Astrocyte of the hippocampus (primary cell): ENCODE measurements at places on chromosomes 7 and 10.
A peak's percentile ranks its signal among the peaks of the same experiment; 100 is the strongest.

DNA sequence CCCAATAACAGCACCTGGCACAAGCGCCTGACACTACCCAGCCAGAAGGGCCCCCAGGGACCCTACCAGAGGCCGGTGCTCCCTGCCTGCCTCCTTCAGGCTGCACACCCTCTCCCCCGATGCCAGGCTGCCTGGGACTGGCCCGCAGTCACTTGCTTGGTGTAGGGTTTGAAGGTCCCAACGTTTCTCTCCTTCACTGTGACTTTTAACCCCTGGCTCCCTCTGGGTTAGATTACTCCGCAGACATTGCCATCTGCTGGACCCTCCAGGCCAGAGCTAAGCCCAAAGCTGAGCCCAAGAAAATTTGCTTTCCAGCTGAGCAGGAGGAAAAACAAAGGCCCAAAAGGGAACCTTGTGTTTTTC, 6.9 kb downstream of the CDHR1 start:
- DNase-seq = no peak

GRCh38 chr10:109769966-109770365, 153.3 kb downstream of the XPNPEP1 start:
- no peak for DNase-seq

DNA sequence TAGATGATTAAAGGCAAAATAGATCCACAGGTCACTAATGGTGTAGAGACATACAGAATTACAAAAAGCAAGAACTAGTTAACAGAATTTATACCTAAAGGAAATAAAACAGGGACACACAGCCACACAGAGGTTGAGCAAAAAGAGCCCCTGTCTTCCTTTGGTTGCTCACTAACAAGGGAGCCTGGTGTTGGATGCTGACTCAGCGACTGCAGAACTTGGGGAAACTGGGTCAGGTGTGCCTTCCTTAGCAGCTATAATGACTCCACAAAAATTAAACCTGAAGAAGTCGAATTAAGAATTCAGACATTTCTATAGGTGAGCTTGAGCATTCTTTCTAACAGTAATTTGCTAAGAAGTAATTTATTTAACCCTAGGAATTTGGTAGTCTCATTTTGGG, 15.0 kb downstream of the POM121L12 start:
- no peak for DNase-seq

DNA sequence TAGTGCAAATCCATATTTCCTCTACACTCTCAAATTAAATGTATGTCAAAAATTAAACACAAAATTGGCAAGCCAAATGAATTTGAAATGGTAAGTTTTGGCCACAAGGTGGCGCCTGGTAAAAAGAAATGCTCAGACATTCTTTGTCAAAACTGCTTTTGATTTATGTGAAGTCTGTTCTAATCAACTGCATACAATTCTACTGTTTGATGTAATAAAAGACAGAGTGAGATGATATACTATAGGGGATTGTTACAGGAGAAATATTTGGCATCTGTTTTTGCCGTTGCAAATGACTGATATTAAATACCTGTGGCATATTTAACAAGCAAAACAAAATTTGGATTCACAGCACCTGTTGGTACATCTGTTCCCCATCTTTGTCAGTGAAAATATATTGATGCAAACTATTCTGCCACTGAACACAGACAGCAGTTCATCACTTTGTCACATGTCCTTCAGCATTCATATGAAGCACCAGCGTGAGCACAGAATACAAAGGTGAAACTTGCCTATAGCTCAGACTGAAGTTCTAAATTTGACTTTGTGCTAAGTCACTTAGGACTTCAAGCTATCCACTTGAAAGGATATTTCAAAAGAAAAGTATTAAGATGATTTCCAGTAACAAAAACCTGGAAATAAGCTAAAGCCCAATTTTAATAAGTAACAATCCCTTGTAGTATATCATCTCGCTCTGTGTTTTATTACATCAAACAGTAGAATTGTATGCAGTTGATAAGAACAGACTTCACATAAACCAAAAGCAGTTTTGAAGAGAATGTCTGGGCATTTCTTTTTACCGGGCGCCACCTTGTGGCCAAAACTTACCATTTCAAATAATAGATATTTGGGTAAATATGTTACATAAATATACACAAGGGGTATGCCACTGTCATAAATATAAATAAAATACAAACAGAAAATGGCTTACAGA, 10.2 kb upstream of the CH25H start:
- peak; percentile 75 for DNase-seq

- DNase-seq = no peak
Observed at GRCh38 chr10:20202337-20202736, 386.1 kb downstream of the PLXDC2 start.

DNA sequence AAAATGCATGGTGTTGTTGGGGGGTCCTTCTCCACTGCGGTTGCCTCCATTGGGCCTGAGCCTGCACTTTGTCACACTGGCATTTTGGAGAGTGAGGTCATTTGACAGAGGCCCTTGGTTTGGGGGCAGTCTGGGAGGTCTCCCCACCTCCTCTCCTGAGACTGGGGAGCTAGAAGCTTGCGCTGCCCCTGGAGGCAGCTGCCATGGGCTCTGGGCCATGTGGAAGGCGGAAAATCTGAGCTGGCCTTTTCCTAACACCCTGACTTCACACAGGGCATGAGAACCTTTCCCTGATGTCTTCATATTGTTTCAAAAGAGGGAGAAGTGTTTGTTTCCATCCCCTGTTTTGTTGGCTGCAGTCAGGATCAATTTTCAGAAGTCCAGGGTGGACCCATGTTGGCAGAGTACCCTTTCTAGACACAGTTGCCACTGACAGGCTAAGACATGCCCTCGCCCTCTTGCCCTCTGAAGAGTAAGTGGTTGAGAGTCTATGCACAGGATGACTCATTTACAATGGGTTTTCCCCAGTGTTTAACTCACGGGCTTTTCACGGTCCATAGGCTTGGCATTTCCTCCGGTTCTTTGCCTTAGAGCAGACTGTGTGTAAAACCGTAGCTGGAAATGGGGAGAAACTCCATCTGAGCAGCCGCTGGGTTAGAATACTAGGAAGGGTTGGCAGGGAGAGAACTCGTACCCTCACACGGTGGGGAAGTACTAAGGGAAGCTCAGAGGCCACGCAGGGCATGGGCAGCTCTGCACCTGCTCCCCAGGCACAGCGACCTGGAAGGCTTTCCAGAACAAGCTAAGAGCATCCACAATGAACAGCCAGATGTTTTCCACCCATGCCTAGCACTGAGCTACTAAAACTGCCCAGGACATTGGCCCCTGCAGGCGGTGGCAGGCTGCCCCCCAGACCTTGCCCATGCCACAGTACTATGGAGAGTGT, 655.0 kb downstream of the SDK1 start:
- DNase-seq = peak; percentile 81

- no peak for DNase-seq
Observed at GRCh38 chr7:141328290-141328689, 222.9 kb upstream of the AGK start.

GRCh38 chr10:118139321-118139720, 92.6 kb upstream of the RAB11FIP2 start:
- DNase-seq = peak; percentile 22

- peak; percentile 75 for DNase-seq
Observed at GRCh38 chr7:123682690-123683089, 27.0 kb downstream of the LMOD2 start.

- no peak for DNase-seq
Observed at GRCh38 chr10:1107004-1107403, 50.8 kb downstream of the WDR37 start.

DNA sequence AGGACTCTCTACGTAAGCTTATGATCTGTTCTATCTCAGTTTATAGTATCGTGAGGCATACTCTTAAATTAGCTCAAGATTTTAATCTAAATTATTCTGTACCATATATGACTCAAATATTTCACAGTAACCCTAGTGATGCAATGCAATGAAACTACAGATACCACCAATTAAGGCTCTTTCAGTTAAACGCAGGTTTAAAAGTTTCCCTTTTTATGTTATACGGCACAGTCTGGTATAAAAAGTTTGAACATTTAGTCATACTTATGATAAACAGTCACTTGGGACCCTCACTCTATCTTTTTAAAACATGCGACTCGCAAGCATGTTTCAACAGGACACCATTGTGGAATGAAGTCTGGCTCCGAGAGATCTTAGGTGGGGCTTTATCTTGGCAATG, 107.2 kb downstream of the CDK6 start:
- DNase-seq = no peak

GRCh38 chr10:99161165-99161564, 74.5 kb downstream of the HPSE2 start:
- DNase-seq = no peak

GRCh38 chr7:134724606-134725005, 54.8 kb upstream of the CALD1 start:
- DNase-seq = peak; percentile 28

DNA sequence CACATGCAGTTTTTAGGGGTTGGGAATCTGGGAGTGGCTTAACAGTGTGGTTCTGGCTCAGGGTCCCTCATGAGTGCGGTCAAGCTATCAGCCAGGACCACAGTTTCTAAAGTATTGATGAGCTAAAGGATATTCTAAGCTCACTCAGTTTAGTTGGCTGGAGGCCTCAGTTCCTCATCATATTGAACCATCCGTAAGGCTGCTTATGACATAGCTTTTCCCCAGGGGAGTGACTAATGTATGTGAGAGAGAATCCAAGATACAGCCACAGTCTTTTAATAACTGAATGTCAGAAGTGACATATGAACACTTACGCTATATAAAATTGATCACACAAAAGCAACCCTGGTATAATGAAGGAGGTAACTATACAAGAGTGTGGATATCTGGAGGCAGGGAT, 245.3 kb downstream of the POLR1F start:
- DNase-seq = no peak

DNA sequence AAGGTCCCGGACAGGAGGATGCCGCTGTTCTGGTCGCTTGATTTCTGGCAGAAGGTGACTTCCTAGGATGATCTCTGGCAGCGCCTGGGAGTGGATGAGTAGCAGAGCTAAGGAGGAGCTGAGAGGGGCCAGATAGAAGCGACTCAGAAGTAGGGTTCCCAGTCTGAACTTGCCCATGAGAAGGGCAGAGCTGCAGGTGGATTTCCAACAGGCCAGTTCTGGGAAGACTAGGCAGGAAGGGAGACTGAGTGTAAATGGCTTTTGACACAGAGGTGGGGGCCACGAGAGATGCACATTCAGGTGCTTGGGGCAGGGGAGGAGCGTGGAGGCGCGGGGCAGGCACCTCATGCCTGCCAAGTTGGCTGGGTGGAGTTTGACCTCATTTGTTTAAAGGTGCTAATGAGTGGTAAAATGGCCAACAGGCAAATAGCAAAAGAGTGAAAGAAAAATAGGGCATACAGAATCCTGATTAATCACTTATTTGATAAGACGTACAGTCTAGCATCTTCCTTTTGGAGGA, 58.8 kb downstream of the SHH start:
- no peak for DNase-seq

- DNase-seq = no peak
Observed at GRCh38 chr7:106312099-106312871, 27.5 kb upstream of the NAMPT start.

GRCh38 chr10:69406816-69407580, 9.7 kb downstream of the TACR2 start:
- no peak for DNase-seq

- no peak for DNase-seq
Observed at GRCh38 chr10:955127-955819, 23.8 kb upstream of the LARP4B start.

- no peak for DNase-seq
Observed at GRCh38 chr10:25575343-25575742, 358.7 kb upstream of the MYO3A start.

DNA sequence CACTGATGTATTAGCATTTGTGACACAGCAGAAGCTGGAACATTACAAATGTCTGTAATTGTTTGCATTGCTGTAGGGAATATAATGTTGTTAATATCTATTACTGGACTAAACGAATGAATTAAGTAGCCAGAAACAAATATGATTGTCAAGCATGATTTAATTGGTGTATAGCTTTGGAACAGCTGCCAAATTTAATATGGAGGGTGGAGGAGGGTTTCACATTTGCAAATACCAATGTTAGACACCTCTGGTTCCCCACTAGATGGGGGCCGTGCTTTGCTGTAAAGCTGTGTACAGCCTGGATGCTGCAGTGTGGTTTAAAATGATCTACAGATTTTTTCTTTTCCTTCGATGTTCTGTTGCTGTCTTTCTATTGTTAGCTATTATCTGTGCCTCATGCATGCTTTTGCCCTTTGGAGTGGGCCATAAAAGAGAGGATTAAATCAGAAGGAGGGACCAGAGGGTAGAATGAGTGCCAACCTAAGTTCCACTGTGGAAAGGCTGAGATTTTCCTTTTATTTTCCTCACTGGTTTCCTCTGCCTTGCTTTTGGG, 23.1 kb downstream of the DNAJB9 start:
- peak; percentile 44 for DNase-seq

DNA sequence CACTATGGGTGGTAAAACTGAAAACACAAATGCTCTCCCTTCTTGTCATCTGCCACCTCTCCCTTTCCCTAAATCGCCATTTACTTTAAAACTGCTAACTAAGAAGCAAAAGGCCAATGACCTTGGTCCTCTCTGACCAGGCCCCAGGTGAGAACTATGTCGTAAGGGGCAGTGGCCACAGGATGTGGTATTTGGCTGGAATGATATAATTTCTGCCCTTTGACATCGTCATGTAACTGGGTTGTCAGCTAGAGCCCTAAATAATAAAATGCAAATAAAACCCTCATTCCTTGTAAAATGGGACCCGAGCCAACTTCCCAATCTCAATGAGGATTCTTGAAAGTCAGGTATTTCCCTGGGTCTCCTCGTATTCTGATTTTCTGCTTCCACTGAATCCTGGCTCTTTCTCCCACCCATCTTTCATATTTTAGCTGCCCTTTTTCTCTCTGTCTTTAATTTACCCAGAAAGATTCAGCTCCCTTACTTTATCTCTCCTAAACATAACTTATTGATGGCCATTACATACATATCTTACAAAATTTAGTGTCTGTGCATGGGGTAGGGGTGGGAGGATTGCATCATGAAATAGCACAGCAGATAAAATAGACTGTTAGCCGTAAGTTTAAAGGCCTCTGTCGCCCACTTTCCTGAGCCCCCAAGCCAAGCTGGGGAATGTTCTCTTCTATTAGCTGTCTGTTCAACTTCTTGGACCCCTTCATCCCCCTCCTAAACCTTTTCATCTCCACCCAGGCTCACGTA, 3.2 kb upstream of the EEPD1 start:
- DNase-seq = no peak

DNA sequence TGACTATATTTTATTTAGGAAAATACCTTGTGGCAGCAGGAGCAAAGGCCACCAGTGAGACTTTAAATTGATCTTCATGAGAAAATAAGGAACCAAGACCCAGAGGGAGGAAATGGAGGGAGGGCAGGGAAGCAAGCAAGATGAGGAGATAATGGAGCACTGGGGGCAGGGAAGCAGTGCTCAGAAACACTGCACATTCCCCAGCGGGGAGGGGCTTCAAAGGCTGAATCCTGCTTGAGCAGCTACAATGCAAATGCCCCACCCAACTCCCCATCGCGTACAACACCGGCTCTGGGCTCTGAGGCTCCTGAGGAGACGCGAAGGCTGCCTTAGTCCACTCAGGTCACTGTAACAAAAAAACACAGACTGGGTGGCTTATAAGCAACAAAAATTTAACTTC, 503.8 kb downstream of the GRID1 start:
- DNase-seq = no peak
